ENCODE measurements at places on chromosomes 7 and 10.

DNA sequence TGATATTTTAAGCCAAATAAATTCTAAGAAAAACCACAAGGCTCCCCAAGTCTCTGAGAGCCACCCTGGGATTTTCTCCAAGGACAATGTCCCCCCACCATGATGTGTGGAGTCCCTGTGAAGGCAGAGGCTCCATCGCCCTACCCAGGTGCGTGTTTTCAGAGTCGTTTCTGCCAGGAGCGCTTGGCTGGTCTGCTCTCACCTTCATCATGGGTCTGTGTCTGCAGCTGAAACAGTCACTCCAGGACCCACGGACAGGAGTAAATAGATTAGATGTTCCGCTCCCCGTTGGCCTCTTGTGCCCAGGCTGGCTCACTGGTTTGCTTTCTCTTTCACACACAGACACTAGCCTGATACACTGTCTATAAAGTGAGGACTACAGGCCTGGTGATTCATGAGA, 217.5 kb downstream of the SFMBT2 start:
- DNase-seq = peak; percentile 35

DNA sequence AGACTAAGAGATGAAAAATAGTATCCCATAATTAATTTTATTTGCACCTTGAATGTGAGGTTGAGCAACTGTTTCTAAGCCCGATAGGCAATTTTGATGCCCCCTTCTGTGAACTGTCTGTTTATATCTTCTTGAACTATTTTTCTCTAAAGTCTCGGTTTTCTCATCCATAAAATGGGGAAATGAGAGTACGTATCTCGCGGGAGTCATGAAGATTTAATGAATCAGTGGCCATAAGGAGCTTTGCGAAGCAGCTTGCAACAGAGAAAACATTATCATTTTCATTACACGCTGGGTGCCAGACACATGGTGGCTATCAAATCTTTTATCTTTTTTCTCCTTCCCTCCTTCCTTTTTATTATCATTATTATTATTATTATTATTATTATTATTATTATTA, 108.1 kb upstream of the CARD11 start:
- no peak for DNase-seq

DNA sequence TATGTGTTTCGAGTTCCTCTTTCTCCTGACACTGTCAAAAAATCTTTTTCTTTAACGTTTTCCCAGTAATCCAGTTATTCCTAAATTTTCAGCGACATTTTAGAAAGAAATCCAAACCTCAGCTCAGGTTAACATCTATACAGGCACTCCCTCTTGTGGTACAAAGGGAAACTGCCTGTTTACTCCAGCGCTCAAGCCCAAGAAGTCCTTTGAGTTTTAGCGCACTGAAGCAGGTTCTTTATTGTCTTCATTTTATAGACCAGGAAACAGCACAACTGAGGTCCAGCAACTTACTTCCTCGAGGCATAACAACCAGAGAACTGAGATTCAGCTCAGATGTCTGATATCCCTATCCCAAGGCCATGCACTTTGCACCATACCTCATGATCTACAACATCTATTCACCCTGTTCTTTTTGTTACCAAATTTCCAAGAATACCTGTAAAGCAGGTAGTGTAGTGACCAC, 287.2 kb upstream of the MKLN1 start:
- peak; percentile 45 for DNase-seq

GRCh38 chr10:129850790-129851189, 113.3 kb downstream of the EBF3 start:
- DNase-seq = no peak

- DNase-seq = no peak
These were observed 222.9 kb downstream of the GLRX3 start for GRCh38 chr10:130358981-130359650.

- DNase-seq = peak; percentile 76
These were observed 45.3 kb upstream of the PIK3AP1 start for GRCh38 chr10:96765406-96766240.

- no peak for DNase-seq
These were observed 526.4 kb downstream of the KIF20B start for GRCh38 chr10:90227786-90228185.

GRCh38 chr10:74973741-74974392, 137.6 kb upstream of the SAMD8 start:
- DNase-seq = no peak

- no peak for DNase-seq
These were observed 34.4 kb downstream of the CALD1 start for GRCh38 chr7:134813663-134814396.

DNA sequence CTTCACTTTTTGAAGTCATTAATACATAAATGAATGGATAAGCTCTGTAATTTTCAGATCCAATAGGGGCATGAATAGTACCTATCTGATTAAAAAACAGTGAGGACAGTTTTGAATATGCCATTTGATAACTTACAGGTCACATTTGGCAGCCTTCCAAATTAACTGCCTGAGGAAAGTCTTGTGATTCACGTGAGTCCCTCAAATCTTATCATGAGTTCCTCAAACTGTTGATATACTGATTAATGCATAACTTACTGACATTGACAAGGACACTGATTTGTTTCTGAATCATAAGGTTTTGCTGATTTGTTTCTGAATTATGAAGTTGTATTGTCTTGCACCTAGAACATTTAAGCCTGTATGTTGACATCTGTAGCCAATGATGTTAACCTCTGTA, 55.1 kb downstream of the ANKMY2 start:
- no peak for DNase-seq

- DNase-seq = no peak
These were observed 5.2 kb downstream of the GRIFIN start for GRCh38 chr7:2471022-2471329.

GRCh38 chr7:131640686-131641085, 84.3 kb upstream of the PODXL start:
- DNase-seq = no peak

- DNase-seq = no peak
These were observed 185.1 kb upstream of the ADO start for GRCh38 chr10:62619413-62619738.

DNA sequence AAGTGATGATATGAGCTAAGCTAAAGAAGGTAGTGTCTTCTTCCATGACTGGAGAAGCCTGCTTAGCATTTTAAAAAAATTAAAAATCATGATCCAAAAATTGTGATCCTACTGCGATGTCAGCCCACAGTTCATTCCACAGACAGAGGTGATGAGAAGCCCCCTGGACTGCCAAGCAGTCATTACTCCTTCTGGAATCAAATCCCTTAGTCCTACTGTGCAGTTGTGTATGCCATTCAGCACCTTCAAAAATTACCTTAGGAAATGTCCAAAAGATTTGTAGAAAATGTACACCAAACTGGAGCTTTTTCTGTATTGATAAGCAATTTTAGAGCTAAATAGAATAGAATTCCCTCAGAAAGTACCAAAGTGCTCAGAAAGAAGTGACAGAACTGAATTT, 283.5 kb upstream of the NFE2L3 start:
- DNase-seq = no peak

DNA sequence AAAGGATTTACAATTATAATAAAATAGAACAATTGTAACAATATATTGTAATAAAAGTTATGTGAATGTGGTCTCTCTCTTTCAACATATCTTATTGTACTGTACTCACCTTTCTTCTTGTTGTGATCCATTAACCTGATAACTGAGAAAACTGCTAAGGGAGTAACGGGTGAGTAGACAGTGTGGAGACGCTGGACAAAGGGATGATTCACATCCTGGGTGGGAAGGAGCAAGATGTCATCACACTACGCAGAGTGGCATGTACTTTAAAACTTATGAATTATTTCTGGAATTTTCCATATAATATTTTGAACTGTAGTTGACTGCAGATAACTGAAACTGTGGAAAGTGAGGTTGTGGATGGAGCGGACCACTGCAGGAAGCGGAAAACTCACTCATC, 91.2 kb upstream of the PLPP4 start:
- DNase-seq = no peak

DNA sequence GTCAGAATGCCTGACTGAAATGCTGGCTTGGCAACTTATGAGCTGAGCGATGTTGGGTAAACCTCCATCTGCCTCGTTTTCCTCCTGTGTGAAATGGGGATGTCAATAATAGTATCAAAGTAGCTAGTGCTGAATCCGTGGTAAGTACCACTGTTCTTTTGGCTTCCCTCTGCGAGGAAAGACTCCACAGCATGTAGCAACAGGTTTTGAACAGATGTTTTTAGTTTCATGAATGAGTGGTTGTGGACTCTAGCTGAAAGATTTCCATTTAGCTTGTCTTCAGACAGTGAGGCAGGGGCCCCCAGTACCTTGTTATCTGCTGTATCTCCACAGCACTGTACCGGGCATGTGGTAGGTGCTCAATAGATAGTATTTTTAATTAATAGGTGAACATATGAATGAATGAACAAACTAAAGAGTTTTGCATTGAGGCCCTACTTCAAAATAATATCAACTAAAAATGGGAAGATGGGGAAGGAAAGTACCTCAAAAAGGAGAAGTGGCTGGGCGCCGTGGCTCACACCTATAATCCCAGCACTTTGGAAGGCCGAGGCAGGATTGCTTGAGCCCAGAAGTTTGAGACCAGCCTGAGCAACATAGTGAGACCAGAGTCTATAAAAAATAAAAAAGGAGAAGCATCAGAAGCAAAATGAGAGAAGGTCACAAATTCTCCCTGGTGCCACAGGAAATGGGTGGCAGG, 5.6 kb upstream of the DLG5 start:
- DNase-seq = no peak

- no peak for DNase-seq
These were observed 49.1 kb downstream of the RAPGEF5 start for GRCh38 chr7:22307816-22308215.
